Activated T-cell treated with anti-CD3 and anti-CD28 coated beads, Interleukin-2, amount 50 U/mL, for 48 hours (primary cell): ENCODE measurements at places on chromosomes 2 and 18.

DNA sequence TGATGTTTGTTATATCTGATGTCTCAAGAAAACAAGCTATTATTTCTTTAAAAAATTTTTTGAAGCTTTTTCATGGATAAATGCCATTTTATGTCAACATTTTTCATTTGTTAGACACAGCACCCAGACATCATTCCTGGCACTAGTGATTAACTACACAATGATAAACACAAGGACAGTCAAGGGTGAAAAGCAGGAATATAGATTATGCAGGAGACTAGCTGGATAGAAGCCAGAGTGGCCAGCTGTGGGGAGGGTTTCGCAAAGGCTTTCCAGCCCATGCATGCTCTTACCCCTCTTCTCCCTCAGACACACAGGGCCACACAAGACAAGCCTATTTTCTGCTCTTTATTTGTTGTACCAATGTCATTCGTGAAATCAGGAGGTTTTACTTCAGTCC, 127.1 kb upstream of the TTC39C start:
- DNase-seq = no peak

DNA sequence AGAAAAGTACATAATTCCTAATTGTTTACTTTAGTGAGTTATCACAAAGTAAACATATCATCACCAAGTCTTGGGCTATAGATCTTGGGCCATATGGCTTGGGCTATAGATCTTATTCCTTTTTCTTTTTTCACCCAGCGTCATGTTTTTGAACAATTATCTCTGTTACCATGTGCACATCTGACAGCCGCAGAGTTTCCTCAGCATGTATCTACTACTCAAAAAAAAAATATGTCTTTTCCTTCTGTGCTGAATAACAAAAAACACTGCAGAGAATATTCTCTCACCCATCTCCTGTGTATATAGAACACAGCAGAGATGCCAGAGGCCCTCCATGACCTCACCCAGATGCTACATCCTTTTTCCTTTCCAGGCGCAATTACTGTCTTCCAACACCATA, 76.2 kb upstream of the MYO3B start:
- DNase-seq = no peak

GRCh38 chr2:227016894-227017293, 147.1 kb downstream of the COL4A4 start:
- no peak for DNase-seq

DNA sequence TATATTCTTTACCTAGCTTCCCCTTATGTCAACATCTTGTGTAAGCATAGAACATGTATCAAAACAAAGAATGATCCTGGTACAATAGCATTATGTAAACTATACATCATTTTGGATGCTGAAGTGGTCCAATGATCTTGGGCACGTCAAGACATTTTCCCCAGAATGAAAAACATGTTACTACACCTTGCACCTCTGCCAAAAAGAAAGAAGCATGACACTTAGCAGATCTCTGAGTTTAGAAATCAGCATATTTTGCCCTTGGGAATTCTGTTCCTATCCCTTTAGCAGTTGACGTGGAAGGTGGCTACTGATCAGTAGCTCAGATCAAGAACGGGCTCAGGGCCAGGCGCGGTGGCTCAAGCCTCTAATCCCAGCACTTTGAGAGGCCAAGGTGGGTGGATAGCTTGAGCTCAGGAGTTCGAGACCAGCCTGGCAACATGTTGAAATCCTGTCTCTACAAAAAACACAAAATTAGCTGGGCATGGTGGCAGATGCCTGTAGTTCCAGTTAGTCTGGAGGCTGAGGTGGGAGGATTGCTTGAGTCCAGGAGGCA, 1.7 kb upstream of the LCLAT1 start:
- DNase-seq = no peak

GRCh38 chr18:670522-670921, 13.1 kb downstream of the TYMS start:
- DNase-seq = peak; percentile 12

DNA sequence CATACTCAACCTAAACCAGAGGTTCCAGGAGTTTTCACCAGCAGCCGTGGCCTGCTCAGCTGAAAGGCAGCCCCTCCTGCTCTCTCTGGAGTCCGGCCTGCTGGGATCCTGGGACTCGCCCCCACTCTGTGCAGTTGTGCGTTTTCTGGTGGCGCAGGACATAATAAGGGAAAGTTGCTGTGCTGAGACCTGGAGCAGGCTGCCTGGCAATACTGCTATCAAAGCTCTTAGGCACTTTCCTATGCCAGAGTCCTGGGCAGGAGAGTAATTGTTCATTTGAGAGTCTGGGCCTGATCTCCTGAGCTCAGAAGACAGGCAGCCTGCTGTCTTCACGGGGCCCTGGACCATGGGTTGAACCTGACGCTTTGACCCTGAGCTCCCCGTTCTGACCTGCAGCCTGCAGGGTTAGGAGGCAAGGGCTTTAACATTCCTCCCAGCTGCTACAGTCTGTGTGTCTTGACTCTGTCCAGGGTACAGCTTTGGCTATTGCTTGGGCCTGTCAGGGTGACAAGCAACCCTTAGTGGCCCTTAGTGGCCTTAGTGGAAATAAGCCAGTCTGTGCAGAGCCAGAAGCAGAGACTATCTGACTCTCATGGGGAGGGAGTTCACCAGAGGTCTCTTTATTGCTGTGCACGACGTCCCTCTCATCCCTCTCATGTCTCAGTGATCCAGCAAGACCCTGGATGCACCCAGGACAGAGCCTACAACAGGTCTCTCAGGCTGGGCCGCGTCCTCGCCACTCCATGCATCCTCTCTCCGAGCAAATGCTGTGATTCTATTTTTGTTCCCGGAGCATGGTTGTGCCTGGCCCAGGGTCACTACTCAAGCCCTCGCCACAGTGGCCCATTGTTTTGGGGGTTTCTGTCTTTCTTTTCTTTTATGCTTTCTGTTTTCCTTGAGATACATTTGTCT, 60.6 kb downstream of the ACKR3 start:
- no peak for DNase-seq
